ENCODE measurements at places on chromosomes 12 and 14. TPM values are rescaled to one million over a fixed set of nuclear protein-coding genes. Genes with fewer than 3 reads are reported as not detected.

DNA sequence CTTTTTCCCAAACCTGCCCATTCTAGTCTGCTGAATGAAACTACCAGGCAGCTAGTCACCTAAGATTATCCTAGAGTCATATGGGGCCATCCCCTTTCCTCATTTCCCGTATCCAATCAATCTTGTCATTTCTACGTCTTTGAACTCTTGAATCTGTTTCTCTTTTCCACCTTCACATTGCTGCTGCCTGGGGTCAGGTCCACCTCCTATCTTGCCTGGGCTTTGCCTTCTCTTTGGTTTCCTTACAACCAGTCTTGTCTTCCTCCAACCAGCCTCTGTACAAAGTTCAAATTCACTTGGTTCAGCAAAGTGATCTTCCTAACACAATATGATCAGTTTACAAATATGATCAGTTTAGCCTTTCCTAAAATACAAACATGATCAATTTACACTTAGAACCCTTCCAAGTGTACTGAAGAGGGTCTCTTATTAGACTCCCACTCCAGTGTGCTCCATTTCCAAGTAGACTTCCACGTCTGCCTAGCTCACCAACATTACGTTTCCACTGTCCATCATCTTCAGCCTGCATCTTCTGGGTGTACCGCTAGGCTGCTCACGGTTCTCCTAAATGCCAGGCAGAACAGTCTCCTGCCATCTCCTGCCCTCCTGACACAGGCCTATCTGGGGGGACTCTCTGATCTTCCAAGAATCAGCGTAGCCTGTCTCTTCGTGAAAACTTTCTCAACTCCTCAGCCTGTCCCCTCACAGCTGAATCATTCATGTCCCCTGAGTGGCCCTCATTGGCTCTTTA lies 4.1 kb upstream of the ACVR1B start:
- no peak for DNase-seq

- DNase-seq: no peak
Observed at GRCh38 chr12:105205322-105206048, 30.5 kb downstream of the APPL2 start.

DNA sequence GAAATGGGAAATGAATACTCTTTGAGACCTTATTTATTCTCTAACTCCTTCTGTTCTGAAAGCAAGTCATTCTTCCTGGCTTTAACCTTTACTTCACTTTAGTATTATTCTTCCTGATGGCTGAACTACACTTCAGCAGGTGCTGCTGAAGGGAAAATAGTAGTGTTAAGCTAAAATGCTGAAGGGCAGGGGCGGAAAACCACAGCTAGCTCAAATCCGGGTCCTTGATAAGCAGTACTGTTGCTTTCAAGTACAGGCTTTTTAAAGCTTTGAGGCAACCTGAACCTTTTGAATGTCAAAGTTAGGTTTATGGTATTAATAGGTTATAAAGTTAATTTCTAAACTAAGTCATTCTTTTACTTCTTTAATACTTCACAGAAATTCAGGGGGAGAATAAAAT lies 10.7 kb downstream of the CCDC196 start:
- DNase-seq: no peak

DNA sequence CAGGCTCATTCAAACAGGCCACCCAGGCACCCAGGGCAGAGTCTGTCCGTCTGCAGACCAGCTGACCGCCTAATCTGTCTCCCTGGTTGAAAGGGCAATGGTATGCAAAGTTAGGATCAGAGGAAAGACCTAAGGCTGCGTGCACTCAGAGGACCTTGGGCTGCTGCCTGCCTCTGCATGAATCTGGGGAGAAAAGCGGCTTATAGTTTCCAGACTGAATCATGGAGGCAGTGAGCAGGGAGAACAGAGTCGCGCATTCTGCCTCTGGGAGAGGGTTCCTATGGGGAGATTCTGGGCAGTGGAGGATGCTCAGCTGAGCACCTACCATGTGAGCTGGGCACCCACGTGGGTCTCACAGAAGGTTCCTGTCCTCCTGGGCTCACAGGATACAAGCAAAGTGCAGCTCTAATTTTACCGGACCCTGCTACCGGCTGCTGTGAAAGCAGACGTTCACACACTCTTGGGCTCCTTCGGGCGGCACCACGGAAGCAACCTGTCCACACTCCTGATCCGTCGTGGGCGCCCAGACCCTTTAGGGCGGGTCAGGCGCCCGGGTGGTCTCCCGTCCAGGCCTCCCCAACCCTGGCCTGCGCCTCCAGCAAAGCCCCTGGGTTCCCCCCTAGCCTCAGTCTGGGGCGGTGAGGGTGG lies 772 bp downstream of the SCARB1 start:
- no peak for DNase-seq

GRCh38 chr12:123282111-123282510 lies 10.5 kb upstream of the CDK2AP1 start:
- DNase-seq: no peak

DNA sequence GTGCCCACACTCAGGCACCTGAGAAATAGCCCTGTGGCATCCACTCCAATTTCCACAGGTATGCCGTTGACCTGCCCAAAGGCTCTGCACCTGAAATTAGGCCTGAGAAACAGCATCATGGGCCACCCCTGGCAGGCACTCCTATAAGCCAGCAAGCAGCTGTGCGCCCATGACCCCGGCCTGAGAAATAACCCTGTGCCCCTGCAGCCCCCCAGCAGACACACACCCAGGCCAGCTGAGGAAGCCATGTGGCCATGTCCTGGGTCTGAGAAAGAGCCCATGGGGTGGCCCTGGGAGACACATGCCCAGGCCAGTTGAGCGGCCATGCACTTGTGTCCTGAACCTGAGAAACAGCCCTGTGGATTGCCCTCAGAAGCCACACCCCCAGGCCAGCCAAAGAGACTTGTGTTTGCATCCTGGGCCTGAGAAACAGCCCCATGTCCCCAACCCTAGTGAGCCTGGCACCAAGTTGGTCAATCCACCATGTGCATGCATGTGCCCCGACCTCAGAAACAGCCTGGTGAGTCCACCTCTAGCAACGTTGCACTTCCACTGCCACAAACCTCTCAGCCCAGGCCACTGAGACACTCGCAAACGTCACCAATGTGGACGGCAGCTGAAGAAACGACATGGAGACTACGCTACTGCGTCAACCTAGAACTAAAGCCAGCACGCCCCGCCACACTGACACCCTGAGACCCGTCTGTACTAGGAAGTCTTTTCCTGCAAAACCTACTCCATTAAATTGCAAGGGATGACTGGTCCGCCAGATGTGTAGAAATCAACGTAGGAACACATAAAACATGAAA lies 411.9 kb downstream of the TMEM121 start:
- no peak for DNase-seq

GRCh38 chr12:120100630-120101029 lies 15.9 kb downstream of the RAB35 start:
- DNase-seq: no peak

GRCh38 chr12:93497456-93497855 lies 30.1 kb downstream of the MRPL42 start:
- DNase-seq: no peak

DNA sequence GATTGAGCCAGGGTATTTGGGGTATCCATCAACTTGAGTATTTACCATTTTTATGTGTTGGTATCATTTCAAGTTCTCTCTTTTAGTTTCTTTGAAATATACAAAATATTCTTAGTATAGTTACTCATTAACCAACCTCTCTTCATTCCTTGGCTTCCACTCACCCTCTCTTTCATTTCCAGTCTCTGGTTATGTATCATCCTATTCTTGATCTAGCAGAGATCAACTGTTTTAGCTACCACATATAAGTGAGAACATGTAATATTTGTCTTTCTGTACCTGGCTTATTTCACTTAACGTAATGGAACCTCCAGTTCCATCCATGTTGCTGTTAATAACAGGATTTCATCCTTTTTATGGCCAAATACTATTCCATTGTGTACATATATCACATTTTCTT lies 86.9 kb downstream of the DACT1 start:
- no peak for DNase-seq

GRCh38 chr12:111991946-111992345 lies 21.0 kb downstream of the TMEM116 start:
- no peak for DNase-seq

GRCh38 chr12:122646517-122647217 lies 56.5 kb downstream of the HCAR2 start:
- DNase-seq: peak; percentile 64

GRCh38 chr14:100692859-100693558 lies 33.7 kb upstream of the DLK1 start:
- DNase-seq: peak; percentile 93

DNA sequence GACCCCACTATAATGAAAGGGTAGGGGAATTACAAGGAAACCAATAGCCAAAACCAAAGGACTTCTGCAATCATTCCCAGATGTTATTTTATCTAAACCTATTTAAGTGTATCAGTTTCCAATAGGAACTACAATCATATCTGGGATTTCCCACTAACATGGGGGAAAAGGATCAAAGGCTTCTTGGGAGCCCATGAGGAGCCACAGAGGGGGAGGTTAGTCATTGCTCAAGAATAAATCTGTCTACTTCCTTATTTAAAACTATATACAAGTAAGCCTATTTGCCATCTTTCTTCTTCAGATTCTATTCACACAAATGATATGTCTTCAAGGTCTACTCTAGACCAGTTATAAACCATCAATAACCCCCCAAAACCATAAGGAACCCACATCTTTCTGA lies 33.1 kb downstream of the FGD6 start:
- no peak for DNase-seq

- no peak for DNase-seq
Observed at GRCh38 chr14:58824106-58824505, 186.3 kb downstream of the DACT1 start.

DNA sequence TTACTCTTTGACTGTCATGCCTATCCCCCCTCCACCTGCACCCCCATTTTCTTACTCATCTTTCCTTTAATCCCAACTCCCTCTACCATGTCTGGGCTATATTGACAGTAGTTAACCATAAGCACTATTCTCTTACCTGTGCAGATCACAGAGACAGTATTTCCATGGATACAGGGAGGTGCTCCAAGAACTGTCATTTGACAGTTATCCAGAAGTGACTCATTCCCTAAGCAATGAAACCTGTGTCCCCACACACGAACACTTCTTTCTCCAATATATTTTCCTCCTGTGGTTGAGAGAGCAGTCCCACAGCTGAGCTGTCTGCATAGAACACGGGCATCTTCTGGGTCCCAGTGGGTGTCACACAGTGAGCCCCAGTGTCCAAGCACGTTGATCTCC lies 68.8 kb downstream of the CD163L1 start:
- DNase-seq: no peak

DNA sequence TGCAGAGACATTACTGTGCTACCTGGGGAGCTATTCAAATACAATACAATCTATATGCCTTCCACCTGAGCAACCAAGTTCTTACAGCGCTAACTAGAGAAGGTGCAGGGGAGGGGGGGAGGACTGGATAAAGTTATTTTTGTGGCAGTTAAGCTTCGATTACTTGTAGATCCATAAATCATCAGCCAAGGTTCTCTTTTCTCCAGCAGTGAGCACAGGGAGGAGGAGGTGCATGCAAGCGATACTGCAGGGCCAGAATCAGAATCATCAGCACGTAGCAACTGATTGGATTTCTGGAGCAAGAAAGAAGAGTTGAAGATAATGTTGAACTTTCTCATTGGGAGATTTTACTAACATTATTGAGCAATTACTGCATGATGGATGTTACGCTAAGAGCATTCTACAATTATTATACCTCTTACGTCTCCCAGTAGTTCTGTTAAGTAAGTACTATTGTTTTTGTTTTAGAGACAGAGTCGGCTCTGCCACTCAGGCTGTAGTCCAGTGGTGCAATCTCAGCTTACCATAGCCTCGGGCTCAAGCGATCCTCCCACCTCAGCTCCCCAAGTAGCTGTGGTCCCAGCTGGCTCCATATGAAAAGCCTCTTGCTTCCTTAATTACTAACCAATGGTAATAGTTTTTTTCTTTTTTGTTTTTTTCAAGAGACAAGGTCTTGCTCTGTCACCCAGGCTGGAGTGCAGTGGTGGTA lies 74.6 kb upstream of the EEA1 start:
- DNase-seq: no peak

DNA sequence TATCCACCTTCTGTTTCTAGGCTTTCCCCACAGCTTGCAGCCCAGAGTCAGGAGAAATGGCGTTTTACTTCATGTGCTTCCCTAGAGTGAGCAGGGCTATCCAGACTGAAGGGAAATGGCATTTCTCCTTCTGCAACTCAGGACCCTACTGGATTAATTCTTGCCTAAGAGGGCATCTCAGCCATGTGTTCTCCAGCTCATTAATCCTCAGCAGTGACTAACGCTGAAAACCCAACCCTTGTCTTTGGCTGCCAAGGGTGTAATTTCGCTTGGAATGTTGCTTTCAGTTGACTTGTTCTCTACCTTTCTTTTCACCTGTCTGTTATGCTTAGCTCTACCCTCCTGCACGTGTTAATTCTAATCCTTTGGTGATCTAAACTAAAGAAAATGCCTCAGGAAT lies 21.0 kb upstream of the EMP1 start:
- DNase-seq: peak; percentile 45

DNA sequence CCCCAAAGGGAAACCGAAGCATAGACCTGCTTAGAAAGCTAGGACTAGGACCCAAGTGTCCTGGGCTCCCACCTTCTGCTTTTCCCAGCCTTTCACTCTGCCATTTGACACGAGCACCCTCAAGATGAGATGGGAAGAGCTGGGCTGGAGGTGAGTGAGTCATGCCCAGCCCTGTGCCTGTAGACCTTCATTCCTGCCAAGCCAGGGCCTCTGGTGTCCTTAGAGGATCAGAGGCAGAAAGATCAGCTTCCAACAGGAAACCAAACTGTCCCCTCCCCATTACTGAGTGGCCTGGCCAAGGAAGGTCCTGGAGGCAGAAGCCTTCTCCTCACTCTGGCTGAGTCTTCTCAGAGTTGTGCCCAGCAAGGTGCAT lies 3.5 kb downstream of the TMEM63C start:
- no peak for DNase-seq

GRCh38 chr14:97311411-97311810 lies 514.2 kb downstream of the VRK1 start:
- DNase-seq: no peak

- DNase-seq: no peak
Observed at GRCh38 chr12:102755266-102755665, 161.8 kb downstream of the PAH start.

- no peak for DNase-seq
Observed at GRCh38 chr14:63214417-63215196, 10.4 kb downstream of the RHOJ start.

- no peak for DNase-seq
Observed at GRCh38 chr12:96890331-96890730, 16.7 kb upstream of the NEDD1 start.

BEGAIN gene
- total RNA-seq: 1.3 TPM

ERC1 gene
- total RNA-seq: 8.0 TPM

HOXC13 gene
- total RNA-seq: 7.5 TPM

KSR2 gene
- total RNA-seq: 0.10 TPM

C1QL4 gene
- 2.3 TPM for total RNA-seq

RAD9B gene
- 2.1 TPM for total RNA-seq

ABCC9 gene
- total RNA-seq: 0.02 TPM

ADAM20 gene
- total RNA-seq: 0.14 TPM

TMEM121 gene
- total RNA-seq: 11.3 TPM

ESYT1 gene
- 119 TPM for total RNA-seq

SAMD15 gene
- 1.9 TPM for total RNA-seq

TAOK3 gene
- total RNA-seq: 18.3 TPM

PAPLN gene
- total RNA-seq: 0.57 TPM

CLEC1A gene
- total RNA-seq: not detected

SPTSSA gene
- 16.3 TPM for total RNA-seq

SERPINA10 gene
- total RNA-seq: not detected
